Stimulated activated CD4-positive, alpha-beta T cell treated with anti-CD3 and anti-CD28 coated beads, Interleukin-1b, Interleukin-23, amount 100 ng/mL, for 1 hour (primary cell): ENCODE measurements at places on chromosomes 2 and 18.

- no peak for DNase-seq
Measured at GRCh38 chr2:108630567-108631405, 88.5 kb upstream of the RANBP2 start.

GRCh38 chr18:9742524-9743131 lies 34.5 kb downstream of the RAB31 start:
- no peak for DNase-seq

GRCh38 chr2:17816396-17817245 lies at the start of gene MSGN1:
Gene MSGN1, plus strand, starts transcription at chr2:17816460. Its CDS starts 59 bp downstream, at chr2:17816519.
- no peak for DNase-seq

DNA sequence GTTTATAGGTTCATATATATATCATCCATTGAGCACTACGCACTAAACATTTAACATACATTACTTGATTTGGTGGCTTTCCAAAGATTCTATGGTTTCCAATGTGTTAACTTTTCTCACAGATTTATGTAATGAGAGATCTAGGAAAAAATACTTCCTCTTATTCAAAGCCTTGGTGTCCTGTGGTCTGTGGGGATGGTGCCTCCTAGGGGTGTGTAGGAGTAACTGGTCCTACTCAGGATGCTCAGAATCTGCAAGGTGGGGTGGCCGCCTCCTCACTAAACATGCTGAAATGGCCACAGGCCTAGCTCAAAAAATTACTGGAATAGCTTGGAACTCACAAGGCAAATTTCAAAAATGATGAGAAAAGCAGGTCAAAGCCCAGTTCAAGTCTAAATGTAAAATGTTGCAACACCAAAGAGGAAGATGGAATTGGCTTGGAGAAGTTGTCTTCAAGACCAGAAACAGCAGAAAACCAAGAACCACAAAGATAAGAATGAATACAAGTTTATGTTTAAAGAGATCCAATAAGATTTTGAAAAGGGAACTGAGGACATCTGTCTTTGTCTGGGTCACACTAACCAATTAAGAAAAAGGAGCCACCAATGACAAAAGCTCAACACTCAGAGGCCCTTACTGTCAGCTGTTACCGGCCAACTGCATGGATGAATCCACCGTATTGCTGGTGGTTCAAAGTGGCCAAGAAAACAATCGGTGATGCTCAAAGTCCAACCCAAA lies 11.5 kb downstream of the GPR55 start:
- no peak for DNase-seq

DNA sequence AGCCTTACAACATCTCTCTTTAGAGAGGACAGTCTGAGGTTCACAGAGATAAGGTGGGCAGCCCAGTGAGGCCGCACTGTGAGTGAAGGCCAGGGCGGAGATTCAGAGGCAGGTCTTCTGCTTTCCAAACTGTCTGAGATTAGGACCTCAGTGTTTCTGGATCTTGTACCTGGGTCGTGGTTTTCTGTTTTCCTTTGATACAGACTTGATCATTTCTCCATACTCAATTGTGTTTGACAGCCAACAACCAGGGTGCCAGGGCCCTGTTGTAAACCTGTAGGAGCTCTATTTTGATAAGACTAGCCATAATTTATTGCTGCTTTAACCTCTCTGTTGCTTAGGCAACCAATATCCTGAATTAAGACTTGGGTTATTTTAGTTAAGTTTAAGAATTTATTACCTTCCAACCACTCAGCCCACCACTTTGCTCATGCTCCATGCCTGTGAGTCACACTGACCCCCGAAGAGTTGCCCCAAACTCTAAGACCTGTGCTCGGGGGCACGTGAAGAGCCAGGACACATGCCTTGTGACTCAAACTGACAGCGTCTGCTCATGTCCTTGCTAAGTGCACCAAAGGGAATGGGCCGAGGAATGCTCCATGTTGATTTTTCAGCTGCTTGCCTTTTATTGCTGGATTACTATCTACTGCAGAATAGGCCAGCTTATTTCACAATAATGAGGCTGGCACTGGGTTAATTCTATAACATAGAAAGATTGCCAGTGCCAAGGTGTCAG lies 248.6 kb downstream of the BCL2 start:
- no peak for DNase-seq

DNA sequence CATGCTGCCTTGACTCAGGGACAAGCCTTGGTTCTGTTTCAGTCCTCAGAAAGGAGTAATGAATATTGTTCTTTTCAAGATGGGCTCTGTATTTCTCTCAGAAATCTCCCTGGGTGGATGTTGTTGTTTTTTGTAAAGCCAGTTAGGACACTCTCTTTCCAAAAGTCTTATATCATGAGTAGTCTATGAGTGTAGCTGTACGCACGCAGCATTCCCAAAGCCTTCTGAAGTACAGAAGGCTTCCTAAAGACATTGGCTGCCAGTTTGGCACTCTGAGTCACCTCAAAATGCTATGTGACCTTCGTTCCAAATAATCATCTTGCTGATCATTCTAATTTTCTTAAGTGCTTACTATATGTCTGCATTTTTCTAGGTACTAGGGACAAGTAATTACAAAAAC lies 16.7 kb upstream of the GTF2A1L start:
- no peak for DNase-seq

DNA sequence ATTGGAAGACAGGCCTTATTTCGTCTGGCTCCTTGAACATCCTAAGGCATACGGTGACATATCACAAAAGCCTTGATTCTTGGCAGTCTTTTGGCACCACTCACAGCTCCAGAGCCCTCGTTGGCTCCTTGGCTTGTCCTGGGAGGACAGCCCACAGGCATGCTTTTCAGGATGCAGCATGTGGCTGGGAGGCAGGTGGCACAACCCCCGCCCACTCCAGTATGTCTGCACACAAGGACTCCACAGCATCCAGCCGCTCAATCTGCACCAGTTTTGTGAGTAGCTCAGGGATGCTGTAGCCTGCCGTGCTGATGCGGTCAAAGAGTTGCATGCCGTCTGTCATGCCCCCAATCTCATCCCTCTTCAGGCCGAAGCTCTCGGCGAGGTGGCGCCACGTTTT lies 92.3 kb downstream of the EDAR start:
- no peak for DNase-seq

- no peak for DNase-seq
Measured at GRCh38 chr2:203994735-203995134, 58.2 kb downstream of the ICOS start.

GRCh38 chr18:69754108-69754507 lies 193.6 kb downstream of the CD226 start:
- no peak for DNase-seq

DNA sequence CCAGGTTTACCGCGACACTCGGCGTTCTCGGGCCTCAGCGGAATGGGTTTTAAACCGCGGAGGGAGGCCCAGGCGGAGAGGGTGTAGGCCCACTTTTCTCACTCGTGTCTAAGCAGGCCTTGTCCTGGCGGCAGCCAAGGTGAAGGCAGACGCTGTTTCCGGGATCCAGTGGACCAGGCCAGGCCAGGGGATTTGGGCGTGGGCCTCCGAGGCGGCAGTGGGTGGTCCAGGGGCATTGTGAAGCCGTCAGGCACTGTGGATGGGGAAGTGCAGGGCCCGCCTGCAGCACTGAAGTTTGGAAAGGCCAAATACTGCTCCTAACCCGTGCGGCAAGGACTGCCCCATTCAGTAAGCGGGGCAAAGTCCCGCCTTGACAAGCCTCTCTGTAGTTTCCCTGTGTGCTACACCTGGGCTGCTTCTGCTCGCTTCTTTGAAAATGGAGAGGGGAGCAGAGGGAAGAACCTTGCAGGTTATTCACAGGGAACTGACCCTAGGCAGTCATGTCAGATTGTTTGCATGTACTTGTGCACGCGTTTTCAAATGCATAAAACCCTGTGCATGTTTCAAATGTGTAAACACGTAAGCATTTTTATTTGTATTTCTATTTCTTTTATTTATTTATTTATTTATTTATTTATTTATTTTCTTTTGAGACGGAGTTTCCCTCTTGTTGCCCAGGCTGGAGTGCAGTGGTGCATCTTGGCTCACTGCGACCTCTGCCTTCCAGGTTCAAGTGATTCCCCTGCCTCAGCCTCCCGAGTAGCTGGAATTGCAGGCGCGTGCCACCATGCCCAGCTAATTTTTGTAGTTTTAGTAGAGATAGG lies 7.5 kb upstream of the DLX2 start:
- DNase-seq: no peak

GRCh38 chr2:55231546-55232083 lies 478 bp downstream of the CLHC1 start:
- DNase-seq: no peak

- DNase-seq: no peak
Measured at GRCh38 chr18:2881840-2882195, 35.0 kb downstream of the EMILIN2 start.

- no peak for DNase-seq
Measured at GRCh38 chr2:46435353-46435752, 44.0 kb upstream of the TMEM247 start.

GRCh38 chr18:25230658-25231326 lies 121.2 kb downstream of the ZNF521 start:
- no peak for DNase-seq

GRCh38 chr2:27776097-27776496 lies 4.6 kb downstream of the MRPL33 start:
- no peak for DNase-seq

- DNase-seq: no peak
Measured at GRCh38 chr18:13292736-13293135, 74.2 kb downstream of the LDLRAD4 start.

DNA sequence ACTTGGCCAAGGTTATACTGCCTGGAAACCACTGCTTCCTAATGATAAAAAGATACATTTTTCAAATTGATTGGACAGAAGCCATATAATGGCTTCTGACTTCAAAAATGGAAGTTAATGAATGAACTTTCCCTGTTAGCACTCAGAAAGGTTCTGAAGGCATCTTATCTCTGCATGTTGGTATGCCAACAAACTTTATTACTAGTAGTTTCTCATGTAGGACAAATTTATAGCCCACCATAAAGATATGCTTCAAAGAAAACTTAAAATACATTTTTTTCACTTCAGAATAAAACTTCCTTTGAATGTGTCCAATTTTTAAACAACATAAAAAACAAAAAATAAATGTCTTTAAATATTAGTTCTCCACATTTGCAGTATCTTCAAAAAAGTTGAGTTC lies 10.0 kb downstream of the DOCK10 start:
- DNase-seq: no peak

DNA sequence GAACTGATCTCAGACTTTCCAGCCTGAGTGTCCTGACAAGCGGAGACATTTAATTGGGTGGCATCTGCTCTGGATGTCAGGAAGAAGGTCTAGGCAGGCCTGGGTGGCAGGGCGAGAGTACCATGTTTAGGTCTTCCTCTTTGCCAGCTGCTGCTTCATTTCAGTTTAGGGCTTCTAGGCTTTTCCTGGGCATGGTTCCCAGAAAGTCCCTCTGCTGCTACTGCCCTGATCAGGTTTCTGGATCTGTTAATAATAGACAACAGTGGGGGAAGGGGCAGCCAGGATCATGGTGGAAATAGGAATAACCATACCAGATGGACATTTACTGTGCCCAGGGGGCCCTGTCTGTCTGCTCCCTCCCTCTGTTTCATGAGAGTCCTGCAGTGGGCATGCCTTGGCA lies 2.3 kb upstream of the PLCD4 start:
- no peak for DNase-seq

DNA sequence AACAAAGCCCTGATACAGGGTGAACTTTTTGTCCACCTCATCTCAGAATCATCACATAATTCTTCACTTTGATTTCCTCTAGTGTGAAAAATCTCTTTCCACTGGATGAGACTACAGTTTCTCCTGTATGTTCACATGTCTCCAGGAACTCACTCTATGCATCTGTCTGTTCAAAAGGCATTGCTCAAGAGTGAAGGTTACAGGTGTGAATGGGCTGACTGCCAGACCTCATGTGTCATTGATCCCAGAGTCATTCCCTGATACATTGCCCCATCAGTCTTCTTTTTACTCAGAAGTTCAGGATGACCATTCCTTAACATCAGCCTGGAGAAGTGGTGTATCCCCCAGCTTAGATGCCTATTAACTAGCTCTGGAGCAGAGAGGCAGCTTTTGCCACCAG lies 4.4 kb upstream of the DSC3 start:
- no peak for DNase-seq

DNA sequence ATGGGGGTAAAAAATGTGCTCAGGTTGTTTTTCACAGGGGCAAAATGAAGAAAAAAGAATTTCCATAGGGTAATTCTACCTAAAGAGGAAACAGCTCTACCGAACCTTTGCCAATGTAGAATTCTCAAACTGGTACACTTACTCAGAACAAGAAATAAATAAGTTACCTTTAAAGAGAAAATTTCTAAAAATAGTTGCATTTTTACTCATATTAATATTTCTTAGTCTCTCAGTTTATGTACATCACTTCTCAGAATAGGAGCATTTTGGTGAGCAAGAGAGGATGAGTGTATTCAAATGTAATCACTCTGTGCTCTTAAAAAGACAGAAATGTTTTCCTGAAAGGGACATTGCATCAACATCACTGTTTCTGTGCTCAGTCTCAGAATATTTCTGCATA lies 574.7 kb upstream of the SLC8A1 start:
- DNase-seq: no peak

DNA sequence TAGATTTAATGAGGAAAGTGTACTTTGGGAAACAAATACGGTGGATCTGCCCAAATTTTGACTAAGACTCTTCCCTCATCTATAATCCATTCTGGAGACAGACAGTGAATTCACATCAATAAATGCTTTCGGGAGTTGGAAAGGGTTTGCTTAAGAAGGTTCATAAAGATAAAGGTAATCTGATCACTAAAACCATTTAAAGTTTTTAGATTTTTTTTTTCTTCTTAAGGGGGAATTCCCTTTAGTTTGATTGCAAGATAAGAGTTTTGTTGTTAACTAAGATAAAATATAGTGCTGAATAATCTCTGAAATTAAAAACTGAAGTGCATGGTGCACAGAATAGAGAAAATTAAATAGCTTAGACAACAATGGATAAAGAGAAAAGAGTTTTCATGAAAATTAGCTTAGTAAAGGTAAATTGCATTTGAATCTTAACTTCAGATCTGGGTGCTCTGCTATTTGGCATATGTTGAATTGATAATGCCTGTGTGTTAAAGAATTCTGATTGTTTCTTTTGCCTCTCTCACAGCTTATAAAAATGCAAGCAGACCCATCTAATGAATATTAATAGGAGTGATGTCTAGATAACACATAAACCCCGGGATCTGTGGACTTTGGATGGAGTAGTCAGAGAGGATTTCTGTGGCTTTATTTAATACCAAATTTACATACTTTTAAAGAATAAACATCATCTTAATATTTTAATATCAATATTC lies 100.8 kb downstream of the MEIS1 start:
- no peak for DNase-seq
